Breast epithelium (tissue), 4 donors: ENCODE measurements at places on chromosomes 5 and 9. TPM values are rescaled to one million over a fixed set of nuclear protein-coding genes. Genes with fewer than 3 reads are reported as not detected.

GRCh38 chr9:1456301-1457024 is 406.3 kb downstream of the DMRT2 start:
- no peak for DNase-seq

- DNase-seq = no peak
These were observed 6.6 kb downstream of the C9orf153 start for GRCh38 chr9:86252870-86253269.

GRCh38 chr9:8961186-8961851 is 1161.7 kb upstream of the DMAC1 start:
- DNase-seq = no peak

GRCh38 chr9:131349522-131349880 is 44.4 kb upstream of the PRRC2B start:
- DNase-seq = no peak

- DNase-seq = no peak
These were observed 306.3 kb upstream of the KCNN2 start for GRCh38 chr5:114055318-114056184.

DNA sequence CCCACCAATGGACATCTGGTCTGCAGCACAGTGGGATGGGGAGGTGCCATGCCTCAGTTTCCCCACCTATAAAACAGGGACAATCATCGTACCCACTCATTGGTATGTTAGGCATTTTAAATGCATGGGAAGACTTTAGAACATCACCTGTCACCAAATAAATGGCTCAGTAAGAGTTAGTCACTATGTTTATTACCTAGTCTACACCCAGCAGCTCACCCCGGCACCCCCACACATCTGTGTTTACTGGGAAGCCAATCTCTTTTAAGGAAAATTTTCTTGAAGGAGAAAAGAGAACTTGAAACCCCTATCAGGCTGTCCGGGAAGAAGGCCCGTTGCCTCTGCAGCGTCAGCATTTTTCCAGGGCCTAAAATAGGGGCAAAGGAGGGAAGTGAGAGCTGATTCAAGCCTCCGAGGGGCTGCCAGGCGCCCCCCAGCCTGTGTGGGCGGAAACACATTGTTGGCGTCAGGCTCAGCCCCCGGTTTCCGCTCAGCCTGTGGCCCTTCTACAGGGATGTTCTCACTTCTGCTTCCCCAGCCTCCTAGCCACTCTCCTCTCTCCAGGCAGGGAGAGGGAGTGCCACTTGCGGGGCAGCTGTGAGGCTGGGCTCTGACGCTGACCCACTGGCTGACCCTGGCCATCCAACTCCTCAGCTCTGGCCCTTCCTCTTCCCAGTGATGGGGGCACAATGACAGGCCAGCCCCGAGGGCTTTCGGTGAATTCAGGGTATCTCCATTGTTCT is 4.6 kb downstream of the CSF1R start:
- DNase-seq = peak; percentile 27

DNA sequence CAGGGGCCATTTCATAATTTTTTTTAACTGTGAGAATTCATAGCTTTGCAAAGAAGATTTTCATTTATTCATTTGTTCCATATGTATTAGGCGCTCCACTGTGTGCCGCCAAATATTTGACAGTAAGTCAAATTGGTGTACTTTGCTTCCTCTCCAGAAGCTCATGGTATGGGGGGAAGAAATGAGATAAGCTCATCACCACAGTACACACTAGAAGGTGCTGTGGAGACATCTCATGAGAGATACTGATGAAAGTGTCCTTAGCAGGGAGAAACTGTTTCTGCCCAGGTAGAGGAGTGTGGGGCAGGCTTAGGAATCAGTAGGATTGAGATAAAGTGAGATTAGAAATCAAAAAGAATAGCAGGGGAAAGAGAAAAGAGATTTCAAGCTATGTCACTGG is 136.2 kb downstream of the CDH6 start:
- no peak for DNase-seq

DNA sequence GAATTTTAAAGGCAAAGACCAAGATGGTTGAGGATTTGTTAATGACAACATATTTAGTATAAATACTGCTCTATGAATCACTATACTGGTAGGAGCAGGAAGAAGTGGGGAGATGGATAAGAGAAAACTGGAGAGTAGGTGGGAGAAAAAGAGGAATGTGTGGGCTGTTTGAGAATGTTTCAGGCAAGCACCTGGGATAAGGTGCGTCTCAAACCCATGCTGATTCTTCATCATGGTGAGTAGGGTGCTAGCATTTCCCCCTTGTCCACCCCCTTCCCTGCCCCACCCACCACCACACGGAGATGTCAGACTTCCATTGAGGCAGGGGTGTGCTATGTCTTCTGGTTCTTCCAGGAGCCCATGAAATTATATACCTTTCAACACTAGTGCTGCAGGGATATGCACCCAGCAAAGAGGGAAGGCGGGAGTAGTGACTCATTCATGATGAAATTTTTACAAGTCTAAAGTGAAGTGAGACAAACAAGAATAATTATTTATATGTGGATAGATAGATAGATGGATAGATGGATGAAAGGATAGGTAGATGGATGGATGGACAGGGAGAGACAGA is 54.3 kb downstream of the MTX3 start:
- DNase-seq = no peak

DNA sequence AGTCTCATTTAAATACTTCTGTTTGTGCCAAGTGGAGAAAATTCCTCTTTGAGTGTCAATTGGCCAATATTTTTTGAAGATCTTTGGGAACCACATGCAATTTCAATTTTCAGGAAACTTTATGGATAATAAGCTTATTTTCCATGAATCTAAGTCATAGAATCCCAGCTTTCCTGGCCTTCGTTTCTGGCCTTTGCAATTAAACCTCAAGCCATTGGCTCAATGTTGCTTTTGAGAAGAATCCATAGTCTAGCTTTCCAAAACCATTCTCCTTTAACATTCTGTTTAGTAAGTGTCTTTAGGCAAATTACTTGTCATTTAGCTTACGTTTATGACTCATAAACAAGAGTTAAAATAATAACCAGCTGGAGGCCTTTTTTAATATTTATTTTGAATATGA is 145.0 kb upstream of the FTMT start:
- DNase-seq = no peak

GRCh38 chr5:55039843-55040242 is 15.8 kb downstream of the GZMK start:
- DNase-seq = no peak

- no peak for DNase-seq
These were observed 270.5 kb downstream of the SMARCA2 start for GRCh38 chr9:2285416-2286332.

GRCh38 chr5:56360816-56361215 is 127.7 kb upstream of the ANKRD55 start:
- no peak for DNase-seq

GRCh38 chr5:76256116-76256889 is 146.8 kb upstream of the IQGAP2 start:
- peak; percentile 33 for DNase-seq

The PLCXD3 gene
- 3.8 TPM for total RNA-seq

The SLC1A1 gene
- 13.1 TPM for total RNA-seq

The MFAP3 gene
- total RNA-seq = 43.0 TPM

The ANKRD31 gene
- total RNA-seq = 0.66 TPM

The ZNF354C gene
- 7.4 TPM for total RNA-seq
